ENCODE measurements at places on chromosomes 6 and 20. TPM values are rescaled to one million over a fixed set of nuclear protein-coding genes. Genes with fewer than 3 reads are reported as not detected.

The GMPR gene
- total RNA-seq, result 5.7 TPM

The USP49 gene
- 1.6 TPM for total RNA-seq

- no peaks in the 10 kb centered on the region for H3K36me3 ChIP-seq
- no peak overlapping the region for H3K4me3 ChIP-seq
- peak; percentile 67 for DNase-seq
Observed at GRCh38 chr20:1802385-1803060, 92.7 kb upstream of the SIRPA start.

DNA sequence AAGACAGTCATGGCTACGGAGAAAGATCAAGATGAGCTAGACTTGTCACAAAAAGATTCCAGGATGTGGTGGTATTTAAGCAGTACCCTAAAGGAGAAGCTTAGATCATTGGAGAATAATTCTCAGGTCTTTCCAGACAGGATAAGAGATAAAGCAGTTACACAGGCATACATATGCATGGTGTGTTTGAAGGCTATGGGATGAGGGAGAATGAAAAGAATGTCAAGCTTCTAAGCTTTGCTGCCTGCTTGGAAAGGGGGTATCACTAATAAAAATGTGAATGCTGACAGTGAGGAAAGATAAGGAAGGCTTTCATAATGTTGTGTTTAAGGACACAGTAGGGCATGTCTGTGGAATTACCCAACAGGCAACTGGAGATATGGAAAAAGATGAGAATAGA lies 28.1 kb downstream of the RWDD2A start:
- H3K36me3 ChIP-seq, result no peaks in the 10 kb centered on the region
- no peak for DNase-seq
- no peak overlapping the region for H3K4me3 ChIP-seq
- no peaks in the 10 kb centered on the region for H3K4me1 ChIP-seq

Data from pancreas (tissue), 10 donors.